Stimulated activated CD4-positive, alpha-beta T cell treated with anti-CD3 and anti-CD28 coated beads, Interleukin-1b, Interleukin-23, amount 100 ng/mL, for 48 hours (primary cell): ENCODE measurements at places on chromosomes 12 and 14.

DNA sequence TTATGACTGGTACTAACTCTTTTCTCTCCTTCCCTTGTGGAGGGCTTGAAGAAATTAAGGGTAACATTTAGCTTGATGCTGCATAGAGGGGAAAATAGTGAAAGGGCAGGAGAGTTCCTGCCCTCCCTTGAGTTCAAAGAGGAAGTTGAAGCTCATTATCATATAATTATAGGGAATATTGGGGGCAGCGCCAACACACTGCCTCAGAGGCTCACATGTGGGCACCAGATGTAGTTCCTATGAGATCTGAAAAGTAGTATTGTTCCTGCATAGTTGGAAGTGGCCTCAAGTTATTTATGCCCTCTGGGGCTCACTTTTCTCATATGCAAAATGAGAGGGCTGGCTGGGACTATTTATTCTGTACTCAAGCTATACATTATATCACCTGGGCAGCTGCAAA lies 33.0 kb upstream of the FGF23 start:
- no peak for DNase-seq

DNA sequence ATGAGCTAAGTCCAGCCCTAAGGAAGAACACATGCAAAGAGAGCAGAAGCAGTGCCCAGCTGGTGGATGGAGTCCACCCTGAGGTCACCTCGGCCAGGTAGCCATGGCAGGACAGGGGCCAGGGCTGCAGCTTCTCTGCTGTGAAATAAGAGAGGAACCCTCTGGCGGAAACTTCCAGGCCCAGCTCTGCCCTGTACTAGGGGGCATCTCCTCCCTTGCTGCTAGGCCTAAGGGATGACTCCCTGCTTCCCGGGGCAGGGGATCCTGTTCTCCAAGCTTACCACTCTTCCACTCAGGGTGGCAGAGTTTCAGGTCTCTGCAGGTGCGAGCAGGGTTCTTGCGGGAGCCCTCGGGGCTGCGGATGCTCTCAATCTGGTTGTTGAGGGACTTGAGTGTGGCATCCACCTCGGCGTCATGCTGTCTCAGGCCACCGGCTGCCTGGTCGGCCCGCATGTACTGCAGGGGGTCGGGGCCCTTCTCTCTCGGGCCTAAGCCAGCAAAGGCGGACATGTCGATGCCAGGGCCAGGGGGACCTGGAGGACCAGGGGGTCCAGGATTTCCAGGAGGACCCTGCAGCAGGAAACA lies 11.7 kb downstream of the TMEM106C start:
- no peak for DNase-seq

- DNase-seq = no peak
Measured at GRCh38 chr12:9906873-9907272, 25.3 kb downstream of the CLEC2A start.

GRCh38 chr14:21258005-21258888 lies 11.0 kb downstream of the HNRNPC start:
- no peak for DNase-seq

GRCh38 chr14:78790271-78790670 lies 620.1 kb downstream of the NRXN3 start:
- DNase-seq = no peak

DNA sequence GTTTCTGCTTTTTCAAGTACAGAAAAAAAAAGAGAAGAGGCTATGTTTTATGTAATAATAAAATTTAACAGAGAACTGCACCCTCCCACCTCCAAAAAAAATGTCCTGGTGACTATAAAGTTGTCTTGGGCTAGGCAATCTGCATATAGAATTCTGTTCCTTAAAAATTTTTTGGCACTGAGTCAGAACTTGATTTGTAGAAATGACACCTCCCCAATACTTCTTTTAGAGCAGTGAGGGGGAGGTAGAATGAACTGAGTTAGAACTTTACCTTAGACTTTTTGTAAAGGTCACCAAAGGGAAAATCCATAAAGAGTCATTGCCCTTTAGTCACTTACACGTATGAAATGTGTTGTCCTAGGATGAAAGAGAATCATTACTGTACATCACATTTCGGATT lies 80.0 kb downstream of the BTG1 start:
- DNase-seq = no peak

DNA sequence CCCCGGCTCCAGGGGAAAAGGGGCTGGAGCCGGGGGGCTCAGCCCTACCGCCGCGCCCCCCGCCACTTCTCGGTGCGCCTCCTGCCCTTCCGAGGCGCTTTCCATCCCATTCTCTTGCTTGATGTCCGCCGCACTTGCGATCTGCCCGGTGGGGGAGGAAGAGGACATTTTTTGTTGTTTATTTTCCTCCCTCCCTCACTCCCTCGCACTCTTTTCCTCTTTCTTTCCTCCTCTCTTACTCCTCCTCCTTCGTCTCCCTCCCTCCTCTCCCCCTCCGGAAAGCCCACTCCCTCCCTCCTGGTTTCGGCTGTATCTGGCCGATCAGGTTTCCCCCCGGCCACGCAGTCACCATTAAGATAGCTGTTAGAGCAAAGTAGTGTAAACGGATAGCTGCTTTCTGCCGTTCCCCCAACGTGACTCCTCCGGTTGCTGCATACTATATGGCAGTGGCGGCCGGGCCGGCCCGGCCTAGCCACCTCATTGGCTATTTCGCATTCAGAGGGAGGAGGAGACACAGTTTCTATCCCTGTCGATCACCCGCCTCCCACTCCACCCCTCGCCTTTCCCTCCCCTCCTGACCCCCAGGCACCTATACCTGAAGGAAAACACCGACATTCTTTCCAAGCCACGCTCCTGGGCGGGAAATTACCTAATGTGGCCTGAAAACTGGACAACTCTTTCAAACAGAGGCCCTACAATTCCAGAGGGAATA lies at the start of gene SIX4:
Gene SIX4 (minus strand): TSS at position 445 of the 712 bp plus-strand sequence. CDS start 277 bp downstream, at position 168.
- DNase-seq = peak; percentile 10

- no peak for DNase-seq
Measured at GRCh38 chr14:101695659-101696058, 65.8 kb upstream of the PPP2R5C start.

GRCh38 chr14:53016491-53016890 lies 65.6 kb upstream of the FERMT2 start:
- DNase-seq = no peak

GRCh38 chr12:78095623-78096022 lies 264.9 kb downstream of the NAV3 start:
- no peak for DNase-seq

DNA sequence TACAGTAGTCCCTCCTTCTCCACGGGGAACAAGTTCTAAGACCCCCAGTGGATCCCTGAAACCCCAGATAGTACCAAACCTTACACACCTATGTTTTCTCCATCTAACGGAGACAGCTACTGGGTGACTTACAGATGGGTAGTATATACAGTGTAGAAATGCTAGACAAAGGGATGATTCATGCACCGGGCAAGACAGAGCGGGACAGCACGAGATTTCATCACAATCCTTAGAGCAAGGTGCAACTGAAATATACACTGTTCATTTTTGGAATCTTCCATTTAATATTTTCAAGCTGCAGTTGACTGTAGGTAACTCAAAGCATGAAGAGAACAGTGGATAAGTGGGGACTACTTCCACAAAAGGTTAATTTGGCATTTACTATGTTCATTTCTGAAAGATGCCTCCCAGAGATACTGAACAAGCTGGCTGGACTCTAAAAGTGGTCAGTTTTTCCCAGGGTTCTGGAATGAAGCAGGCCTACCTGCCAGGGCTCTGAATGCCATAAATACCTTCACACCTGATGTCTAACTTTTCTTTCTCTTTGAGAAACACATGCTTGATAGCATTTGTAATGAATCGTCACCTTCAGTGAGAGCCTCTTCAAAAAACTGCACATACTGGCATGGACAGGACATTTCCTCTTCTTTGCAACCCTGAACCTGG lies 127.7 kb upstream of the FOXN3 start:
- DNase-seq = no peak

DNA sequence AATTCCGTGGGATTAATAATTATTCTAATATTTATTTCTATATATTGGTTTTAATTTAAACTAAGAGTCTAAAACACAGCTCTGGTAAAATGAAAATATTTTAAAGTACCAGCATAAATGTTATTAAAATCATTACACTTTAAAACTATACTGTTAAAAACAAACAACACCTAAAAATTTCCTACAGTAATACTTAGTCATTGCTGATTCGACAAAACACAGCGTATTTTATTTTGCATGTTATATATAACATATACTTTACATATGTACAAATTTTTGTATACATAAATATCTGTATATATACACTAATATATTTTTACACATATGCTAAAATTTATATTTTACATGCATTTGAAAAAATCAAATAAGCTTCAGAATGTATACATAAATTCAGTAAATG lies 6.0 kb upstream of the PCNX4 start:
- DNase-seq = no peak

GRCh38 chr14:72636871-72637270 lies 257.0 kb downstream of the DPF3 start:
- no peak for DNase-seq

DNA sequence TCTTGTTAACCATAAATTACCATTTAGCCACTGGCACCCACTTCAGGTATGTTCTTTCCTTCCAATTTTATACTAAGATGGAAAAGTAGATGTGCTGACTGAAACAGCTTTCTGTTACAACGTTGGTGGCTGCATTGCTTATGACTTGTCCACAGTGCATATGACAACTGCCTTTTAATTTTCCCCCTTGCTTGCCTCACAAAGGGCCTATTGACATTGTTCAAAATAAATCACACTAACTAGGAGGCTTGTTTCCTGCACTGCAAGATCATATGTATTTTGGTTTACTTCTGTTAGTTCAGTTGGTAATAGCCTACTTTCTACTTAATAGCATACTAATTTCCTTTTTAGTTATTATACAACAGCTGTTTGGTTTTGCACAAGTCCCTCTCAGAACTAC lies 55.4 kb downstream of the SCAF11 start:
- no peak for DNase-seq

DNA sequence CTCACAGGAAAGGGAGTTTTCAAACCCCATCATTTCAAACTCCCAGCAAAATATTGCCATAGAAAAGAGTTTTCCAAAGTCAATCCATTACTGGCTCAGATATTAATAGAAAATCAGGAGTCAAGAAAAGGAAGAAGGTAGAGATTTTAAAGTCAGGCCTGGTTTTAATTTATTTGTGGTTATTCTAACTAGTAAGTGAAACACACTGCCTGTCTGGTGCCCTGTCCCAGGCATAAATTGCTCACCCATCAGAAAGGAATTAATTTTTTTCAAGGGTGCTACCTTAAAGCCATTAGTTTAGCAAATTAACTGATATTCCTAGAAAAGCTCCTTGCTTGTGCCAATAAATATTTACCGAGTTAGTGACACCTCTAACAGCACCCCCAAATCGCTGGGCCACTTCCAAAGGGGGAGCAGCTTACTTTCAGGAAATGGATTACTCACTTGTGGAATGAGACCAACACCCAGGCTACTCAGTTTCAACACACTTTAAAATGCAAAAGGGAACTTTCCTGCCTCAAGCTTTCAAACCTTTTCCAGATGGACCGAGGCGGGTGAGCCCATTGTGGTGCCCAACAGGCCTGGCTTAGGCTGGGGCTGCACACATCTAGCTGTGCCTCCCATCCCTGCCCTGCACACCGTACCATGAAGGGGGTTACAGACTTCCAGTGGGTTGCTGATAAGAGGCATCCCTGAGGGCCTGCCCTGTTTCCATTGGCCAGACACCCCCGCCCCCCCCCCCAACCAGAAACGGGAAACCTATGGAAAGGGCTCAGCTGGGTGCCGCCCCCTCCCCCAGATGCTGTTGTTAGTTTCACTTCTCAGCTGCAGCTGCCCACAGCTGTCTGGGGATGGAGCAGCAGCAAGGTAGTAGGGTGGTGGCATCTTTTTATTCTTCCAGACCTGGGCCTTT lies 117.2 kb downstream of the SAMD4A start:
- DNase-seq = no peak

GRCh38 chr14:54120260-54120659 lies 163.6 kb upstream of the BMP4 start:
- no peak for DNase-seq

DNA sequence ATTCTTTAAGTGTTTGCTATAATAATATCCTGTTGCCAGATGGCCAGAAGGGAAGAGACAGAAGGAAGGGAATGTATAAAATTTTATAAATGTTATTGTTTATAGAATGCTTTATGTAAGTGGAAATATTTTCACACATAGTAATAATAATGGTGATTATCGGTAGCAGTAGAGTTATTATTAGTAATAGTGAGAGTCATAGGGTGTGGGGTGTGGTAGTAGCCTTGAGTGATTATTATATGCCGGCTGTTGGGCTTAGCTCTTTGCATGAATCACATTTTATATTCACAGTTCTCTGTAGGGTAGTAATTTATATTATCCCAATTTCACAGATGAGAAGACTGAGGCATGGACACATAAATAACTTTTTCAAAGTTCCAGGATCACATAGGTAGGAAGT lies 391.4 kb downstream of the C12orf75 start:
- no peak for DNase-seq
